ENCODE measurements at places on chromosomes 7 and 10.

- DNase-seq = no peak
Measured at GRCh38 chr10:62422068-62422590, 48.0 kb downstream of the ZNF365 start.

DNA sequence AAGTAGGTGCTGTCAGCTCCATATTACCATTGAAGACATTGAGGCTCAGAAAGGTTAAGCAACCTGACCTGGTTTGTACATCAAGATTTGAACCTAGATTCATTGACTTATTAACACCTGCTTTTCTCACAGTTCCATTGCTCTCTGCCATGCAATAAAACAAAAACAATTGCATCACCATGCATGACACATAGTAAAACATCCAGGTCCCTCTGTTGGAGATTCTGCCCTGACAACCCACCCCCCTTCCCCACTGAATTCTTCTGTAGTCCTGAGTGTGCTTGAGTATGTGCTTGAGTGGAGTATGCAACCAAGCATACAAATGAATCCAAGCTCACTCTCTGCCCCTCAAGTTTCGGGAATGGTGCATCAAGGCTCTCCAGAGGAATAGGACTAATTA is 6.0 kb upstream of the LMBR1 start:
- DNase-seq = no peak

GRCh38 chr10:118238573-118239235 is 103.4 kb downstream of the FAM204A start:
- DNase-seq = no peak

- DNase-seq = no peak
Measured at GRCh38 chr10:5944389-5945189, 32.8 kb downstream of the IL15RA start.

DNA sequence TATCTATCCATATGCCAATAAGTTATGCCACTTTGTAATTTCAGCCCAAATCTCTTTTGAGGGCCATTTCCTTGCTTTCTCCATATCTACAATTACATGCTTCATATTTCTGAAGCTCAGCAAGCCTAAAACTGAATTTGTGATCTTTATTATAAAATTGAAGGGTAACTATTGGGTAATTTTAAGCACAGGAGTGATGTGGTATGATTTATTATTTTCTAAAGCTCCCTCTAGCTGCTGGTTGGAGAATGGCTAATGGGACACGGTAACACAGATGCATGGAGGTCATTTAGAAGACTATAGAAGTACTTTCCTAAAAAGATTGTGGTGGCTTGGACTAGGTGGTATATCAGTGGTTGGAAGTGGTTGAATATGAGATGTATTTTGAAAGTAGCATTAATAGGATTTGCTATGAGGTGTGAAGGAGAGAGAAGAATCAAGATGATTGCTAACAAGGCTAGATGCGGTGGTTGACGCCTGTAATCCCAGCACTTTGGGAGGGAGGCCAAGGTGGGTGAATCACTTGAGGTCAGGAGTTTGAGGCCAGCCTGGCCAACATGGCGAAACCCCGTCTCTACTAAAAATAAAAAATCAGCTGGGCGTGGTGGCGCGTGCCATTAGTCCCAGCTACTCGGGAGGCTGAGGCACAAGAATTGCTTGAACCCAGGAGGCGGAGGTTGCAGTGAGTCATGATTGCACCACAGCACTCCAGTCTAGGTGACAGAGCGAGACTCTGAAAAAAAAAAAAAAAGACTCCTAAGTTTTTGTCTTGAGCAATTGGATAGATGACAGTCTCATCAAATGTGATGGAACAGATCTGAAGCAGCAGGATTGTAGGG is 13.9 kb downstream of the KLHDC10 start:
- no peak for DNase-seq

DNA sequence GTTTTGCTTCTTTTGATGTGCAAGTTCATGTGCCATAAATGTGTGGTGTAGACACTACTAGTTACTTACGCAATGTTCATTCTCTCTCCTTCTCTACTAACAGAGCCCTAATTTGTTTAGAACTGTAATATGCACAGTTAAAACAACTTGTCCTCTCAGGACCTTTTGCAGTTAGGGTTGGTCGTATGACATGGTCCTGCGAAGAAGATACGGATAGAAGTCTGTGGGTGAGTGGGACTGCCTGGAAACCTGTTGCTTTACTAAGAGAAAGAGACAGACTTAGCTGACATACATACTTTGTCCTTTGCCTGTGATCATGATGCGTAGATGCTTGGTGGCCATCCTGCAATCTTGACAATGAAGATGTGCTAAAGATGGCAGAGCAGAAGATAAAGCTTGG is 51.1 kb downstream of the PRPF18 start:
- DNase-seq = no peak

DNA sequence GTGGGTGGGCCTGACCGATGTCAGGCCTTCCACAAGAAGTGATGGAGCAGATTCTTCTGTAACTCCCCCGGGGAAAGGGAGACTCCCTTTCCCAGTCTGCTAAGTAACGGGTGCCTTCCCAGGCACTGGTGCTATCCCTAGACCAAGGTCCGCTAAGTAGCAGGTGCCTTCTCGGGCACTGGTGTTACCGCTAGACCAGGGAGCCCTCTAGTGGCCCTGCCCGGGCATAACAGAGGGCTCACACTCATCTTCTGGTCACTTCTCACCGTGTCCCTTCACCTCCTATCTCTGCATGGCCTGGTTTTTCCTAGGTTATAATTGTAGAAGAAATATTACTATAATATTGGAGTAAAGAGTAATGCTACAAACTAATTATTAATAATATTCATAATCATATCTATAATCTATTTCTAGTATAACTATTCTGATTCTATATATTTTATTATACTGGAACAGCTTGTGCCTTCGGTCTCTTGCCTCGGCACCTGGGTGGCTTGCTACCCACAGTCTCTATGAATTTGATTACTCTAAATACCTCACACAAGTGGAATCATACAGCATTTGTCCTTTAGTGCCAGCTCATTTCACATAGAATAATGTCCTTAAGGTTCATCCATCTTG is 1378.7 kb downstream of the XPNPEP1 start:
- no peak for DNase-seq

DNA sequence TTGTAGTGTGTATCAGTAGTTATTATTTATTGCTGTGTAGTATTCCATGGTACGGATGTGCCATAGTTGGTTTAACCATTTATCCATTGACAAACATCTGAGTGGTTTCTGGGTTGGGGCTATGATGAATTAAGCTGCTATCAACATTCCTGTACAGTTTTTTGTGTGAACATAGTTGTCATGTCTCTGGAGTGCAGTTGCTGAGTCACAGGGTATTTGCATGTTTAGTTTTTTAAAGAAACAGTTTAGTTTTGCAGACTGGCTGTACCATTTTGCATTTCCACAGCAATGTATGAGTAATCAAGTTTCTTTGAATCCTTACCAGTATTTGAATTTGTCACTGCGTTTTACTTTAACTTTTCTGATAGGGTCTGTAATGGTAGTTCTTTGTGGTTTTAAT is 516.7 kb upstream of the CELF2 start:
- DNase-seq = no peak

DNA sequence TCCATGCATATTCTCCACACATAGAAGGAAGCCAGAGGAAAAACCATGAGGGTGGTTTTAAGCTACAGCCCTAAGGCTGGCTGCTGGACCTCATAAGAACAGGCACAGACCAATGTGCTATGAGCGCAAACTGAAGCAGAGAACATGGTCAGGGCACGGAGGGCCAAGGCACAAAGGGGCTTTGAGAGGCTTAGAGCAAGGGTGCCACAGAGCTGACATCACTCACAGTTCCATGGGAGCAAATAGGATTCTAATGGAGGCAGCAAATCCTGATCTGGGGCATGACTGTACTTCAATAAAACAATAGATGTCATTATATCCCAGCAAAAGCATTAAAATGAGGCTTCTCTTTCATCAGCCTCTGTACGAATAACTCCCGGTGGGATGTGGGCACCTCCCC is 162.4 kb downstream of the COBL start:
- no peak for DNase-seq

- DNase-seq = no peak
Measured at GRCh38 chr10:114166043-114166442, 8.0 kb downstream of the CCDC186 start.

DNA sequence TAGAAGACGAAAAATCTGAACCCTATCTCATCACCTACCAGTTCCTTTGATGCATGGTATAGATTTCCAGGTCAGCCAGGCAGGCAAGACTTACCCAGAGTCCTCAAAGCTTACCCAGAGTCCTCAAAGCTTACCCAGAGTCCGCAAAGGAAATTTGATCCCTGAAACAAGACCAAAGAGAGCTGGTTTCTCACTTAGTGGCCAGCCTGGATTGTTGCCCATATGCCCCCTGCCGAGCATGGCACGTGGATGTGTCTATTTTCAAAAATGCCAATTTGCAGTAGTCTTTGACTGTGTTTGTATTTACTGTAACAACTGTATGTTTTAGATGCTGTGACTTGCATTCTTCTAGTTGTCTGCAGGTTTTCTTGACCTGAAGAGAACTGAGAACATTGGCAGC is 120.2 kb upstream of the STARD3NL start:
- no peak for DNase-seq

GRCh38 chr7:73761854-73762658 is 8.0 kb downstream of the CLDN3 start:
- DNase-seq = no peak

DNA sequence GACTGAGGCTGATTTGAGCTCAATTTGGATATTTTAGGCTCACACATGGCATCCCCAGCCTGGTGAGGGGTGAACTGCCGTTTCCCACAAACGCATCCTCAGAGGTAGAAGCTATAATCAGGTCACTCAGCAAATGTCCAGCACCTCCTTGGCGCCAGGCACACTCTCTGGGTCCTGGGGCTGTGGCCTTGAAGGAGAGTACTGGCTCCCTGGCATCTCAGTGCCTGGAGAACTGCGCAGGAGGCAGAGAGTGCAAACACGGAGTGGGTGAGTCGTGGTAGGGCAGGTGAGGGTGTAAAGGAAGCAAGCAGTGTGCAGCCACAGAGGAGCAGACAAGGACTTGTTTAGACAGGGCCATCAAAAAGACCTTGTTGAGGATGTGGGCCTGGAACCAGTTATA is 224.0 kb upstream of the ZNF32 start:
- no peak for DNase-seq

GRCh38 chr7:55326081-55326835 is 38.9 kb upstream of the LANCL2 start:
- DNase-seq = no peak

GRCh38 chr10:77093126-77093525 is 544.5 kb downstream of the KCNMA1 start:
- DNase-seq = no peak

DNA sequence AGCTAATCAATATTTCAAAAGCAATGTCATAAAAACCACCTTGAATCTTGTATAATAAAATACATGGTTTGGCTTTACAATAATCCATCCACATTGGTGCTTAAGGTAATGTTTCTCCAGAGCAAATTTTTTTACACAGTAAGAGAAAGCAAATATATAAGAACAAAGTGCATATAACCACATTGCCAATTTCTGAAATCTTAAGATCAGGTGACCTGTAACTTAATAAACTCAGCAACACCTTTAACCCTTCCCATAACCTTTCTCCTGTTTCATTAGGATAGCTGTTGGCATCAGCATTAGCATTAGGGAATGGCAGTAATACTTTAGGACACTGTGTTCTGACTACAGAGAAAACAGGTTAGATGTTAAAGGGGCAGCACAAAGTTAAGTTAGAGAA is 155.9 kb upstream of the SEMA3D start:
- DNase-seq = no peak

GRCh38 chr7:137020351-137020750 is 151.9 kb downstream of the CHRM2 start:
- no peak for DNase-seq

DNA sequence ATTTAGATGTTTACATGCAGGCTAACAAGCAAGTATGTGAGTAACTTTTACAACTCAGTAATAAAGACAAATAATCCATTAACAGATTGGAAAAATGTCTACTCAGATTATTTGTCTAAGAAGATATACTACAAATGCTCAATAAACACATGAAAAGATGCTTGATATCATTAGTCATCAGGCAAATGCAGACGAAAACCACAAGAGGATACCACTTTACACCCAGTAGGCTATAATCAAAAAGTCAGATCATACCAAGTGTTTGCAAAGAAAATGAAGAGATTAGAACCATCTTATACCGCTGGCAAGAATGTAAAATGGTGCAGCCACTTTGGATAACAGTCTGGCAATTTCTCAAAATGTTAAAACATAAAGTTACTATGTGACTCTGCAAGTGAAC is 84.1 kb downstream of the MALSU1 start:
- DNase-seq = no peak

GRCh38 chr10:28302012-28302637 is 739 bp downstream of the MPP7 start:
- no peak for DNase-seq

- peak; percentile 57 for DNase-seq
Measured at GRCh38 chr10:130430852-130431704, 294.9 kb downstream of the GLRX3 start.

DNA sequence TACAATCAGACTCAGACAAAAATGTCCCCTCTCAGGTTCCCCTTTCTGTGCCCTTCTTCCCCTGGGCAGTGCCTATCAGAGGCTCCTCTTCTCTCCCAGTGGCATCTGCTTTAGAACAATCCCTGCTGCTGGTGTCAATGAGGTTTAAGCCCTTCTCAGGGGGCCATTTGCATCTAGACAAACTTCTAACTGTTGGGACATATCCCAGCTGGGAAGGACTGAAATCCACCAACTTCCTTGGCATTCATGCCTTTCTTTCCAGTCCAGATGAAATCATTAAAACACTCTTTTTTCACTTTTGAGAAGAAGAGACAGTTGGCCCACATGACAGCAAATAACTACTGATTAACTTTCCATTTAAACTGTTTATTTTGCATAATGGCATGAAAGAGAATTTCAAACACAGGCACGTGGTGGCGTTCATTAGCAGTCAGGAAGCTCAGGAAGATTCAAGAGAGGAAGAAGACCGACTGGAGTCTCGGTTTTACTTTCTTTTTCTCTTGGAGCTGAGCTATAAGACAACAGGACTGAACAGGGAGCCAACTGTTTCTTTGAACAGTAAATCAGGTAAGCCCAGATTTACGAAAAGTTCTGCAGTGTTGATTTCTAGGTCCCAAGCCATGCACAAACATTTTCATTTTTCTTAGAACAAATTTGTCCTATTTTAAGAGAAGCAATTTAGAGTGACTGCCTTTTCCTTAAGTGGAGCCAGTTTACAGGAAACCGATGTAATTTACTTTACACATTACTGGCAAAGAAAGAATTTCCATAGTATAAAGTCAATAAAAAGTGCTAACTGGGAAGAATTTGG is at the start of gene GIMAP2:
Gene GIMAP2, plus strand, starts transcription at position 488 of the 811 bp plus-strand sequence. CDS start 1,354 bp downstream, outside the sequence.
- DNase-seq = no peak

All from mesenteric fat pad (tissue), 1 donor.